HFFc6 (cell line): ENCODE measurements at places on chromosomes 1 and 21.

DNA sequence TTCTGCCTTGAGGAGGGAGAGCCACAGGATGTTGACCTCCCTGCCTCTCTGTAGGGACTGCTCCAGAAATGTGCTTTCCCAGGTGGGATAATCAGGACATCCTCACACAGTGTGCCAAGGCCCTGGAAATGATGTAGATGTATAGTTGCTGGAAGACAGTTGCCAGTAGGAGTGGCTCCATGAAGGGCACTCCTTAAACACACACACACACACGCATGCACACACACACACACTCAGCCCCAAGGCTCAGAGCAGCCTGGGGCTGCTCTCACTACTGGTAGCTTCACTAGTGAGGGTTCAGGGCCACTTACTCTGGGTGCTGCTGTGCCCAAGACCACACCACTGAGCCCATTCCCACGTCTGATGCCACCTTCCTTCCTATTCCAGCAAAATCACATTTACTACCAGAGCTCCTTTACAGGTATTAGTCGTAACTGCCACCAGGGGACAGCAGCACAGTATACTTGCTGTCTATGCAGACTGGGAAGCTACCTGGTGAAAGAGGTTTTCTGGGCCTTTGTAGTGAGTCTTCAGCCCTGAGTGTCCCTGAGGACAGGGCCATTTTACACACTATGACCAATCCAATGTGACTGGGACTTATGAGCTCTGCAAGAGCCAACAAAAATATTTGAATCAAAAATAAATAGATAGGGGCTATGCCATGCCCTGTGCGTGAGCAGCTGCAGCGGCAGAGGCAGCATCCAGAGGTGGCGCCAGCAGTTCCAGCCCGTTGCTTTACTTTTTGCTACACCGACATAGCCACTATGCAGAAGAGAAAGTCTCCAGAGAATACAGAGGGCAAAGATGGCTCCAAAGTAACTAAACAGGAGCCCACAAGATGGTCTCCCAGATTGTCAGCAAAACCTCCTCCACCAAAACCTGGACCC, 15.0 kb downstream of the CRNN start:
- peak; percentile 4 for DNase-seq

DNA sequence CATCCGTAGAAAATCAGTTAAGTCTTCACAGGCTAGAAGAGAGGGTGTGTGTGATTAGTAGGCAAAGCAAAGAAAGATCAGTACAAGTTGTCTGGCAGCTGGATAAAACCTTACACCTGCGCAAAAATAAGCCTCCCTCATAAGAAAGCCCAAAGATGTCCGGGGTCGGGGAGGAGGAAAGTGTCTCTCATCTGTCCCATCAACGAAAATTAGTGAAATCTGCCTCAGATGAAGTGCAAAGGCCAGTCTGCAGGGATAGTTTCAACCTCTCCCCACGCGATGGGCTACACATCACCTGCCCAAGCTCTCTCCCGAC, 333.9 kb downstream of the SRGAP2C start:
- DNase-seq, result no peak

DNA sequence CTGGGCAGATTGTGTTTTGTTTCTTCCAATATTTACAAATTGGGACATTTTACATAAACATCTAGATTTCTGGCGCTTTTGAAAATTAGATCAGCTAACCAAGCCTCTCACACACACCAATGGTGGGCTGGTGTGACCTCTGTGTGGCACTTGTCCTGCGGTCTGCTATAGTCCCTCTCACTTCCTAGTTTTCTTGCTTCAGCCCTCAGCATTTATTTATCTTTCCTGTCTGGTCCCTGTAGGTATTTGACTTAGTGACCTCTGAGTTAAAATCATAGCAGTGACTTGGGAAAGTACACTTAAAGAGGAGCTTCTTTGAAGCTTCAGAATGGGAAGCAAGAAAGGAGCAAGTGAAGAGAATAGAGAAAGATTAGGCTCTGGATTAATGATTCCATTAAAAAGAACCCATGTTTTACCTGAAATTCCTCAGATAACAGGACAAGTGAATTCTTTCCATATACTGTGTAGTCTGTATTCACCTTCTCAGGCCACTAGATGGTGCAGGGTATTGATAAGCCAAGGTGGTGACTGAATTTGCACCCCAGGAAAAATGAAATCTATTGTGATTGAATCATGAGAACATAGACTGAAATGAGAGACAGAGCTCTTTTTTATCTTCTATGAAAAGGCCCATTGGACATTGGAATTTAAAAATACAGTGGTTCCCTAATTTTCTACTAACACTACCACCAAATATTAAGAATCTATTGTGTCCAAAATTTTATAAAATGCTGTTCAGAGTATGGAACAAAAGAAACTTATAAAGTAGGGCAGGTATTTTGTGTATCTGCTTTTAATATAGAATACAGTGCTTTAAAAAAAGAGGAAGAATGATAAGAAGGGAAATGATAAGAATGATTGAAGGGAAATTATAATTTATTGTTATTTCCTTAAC, 7.1 kb upstream of the DIPK1A start:
- DNase-seq, result no peak

- DNase-seq, result no peak
Measured at GRCh38 chr1:207219979-207220889, 101.2 kb upstream of the CD55 start.

GRCh38 chr21:30480145-30480544, at the start of gene KRTAP19-1:
KRTAP19-1 (minus strand) TSS chr21:30480367; CDS start chr21:30480317, 50 bp downstream.
- no peak for DNase-seq

DNA sequence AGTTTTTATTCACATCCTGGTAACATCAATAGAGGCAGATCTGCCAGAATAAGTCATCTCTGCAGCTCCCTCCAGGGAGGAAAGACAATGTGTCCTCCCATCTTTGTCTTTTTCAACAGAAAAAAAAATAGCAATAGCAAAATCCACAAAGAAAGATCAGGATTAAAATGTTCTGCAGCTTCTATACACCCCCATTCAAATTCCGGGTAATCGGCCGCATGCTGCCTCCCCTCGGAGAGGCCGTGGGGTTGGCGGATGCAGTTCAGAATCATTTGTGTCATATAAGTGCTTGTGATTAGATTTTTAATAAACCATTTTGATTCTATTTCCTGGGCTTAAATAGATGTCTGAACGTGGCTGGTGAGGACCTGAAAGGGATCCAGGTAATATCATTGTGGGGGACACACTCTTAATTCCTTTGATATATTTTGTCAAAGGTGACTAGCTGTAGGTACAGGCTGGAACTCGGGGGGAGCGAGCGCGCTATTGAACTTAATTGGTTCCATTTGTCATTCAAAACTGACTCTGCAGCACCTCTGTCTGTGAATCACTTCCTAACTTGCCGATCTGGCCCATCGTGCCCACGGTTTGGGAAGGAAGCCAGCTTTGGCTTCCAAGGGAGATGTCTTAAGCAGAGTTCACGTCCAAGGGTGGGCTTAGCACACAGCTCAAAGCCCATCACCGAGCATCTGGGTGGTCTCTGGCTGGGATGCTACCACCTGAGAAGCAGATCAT, 85.6 kb upstream of the ARHGEF16 start:
- peak; percentile 27 for DNase-seq

DNA sequence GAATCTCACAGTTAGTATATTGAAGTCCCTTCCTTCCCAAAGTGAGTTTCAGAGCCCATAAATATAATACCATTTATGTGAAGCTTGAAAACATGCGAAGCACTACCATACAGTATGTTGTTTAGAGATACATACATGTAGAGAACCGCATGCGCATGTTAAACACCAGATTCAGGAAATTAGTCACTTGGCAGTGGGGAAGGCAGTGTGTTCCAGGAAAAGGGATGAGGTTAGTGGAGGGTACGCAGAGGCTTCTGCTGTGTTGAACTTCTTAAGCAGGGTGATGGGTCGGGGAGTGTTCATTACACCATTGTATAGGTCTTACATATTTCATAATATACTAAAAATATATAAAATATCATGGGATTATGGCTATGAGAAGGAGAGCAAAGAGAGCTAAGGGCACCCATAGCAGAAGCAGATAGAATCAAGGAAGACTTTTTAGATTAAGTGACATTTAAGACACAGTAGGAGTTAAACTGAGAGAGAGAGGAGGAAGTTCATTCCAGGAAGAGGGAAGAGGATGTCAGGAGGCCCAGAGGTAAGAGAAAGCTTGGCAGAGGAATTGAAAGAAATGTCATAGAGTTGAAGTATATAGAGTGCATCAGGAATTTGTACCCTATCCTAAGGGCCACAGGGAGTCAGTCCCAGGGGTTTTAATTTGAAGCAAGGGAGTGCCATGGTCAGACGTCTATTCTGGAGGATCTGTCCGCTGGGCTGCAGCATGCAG, 43.5 kb upstream of the SARS1 start:
- no peak for DNase-seq

- peak; percentile 9 for DNase-seq
Measured at GRCh38 chr1:64623750-64624191, 121.1 kb upstream of the RAVER2 start.
